ENCODE measurements at places on chromosomes 6 and 20. TPM values are rescaled to one million over a fixed set of nuclear protein-coding genes. Genes with fewer than 3 reads are reported as not detected.

- H3K4me3 ChIP-seq = no peak overlapping the region
- H3K27ac ChIP-seq = no peak overlapping the region
- DNase-seq = no peak
- H3K36me3 ChIP-seq = no peaks in the 10 kb centered on the region
These were observed 98.9 kb upstream of the ENPP5 start for GRCh38 chr6:46269447-46270229.

- no peaks in the 10 kb centered on the region for H3K4me1 ChIP-seq
- no peaks in the 10 kb centered on the region for H3K27me3 ChIP-seq
- H3K36me3 ChIP-seq = no peaks in the 10 kb centered on the region
- no peak overlapping the region for H3K4me3 ChIP-seq
These were observed 613.1 kb downstream of the PKHD1 start for GRCh38 chr6:51474022-51474975.

The AIF1 gene
- 41.3 TPM for total RNA-seq

DNA sequence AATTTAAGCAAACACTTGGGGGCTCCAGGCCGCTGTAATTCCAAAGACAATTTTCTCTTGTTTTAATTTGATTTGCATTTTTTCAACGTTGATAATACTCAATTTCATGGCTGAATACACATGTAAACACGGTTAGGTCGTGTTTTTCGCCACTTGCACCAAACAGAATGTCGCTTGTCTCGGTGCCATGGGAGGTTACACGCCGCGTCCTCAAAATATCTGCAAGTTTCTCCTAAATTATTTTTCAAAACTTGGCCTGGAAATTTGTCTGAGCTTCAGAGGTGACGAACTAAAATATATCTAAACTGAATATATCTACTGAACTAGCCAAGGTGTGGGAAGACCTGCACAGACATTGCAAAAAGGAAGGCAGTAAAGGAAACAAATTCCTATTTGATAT, 15.0 kb downstream of the FOXA2 start:
- H3K27ac ChIP-seq = no peak overlapping the region
- no peak overlapping the region for H3K4me3 ChIP-seq
- H3K4me1 ChIP-seq = no peaks in the 10 kb centered on the region
- no peak for DNase-seq
- H3K27me3 ChIP-seq = no peaks in the 10 kb centered on the region
- H3K36me3 ChIP-seq = no peaks in the 10 kb centered on the region

- H3K4me3 ChIP-seq = no peak overlapping the region
- no peaks in the 10 kb centered on the region for H3K4me1 ChIP-seq
- no peak overlapping the region for H3K27ac ChIP-seq
- peaks cover 3% of the 10 kb centered on the region for H3K27me3 ChIP-seq
- no peak for DNase-seq
These were observed 2.8 kb downstream of the DLGAP4 start for GRCh38 chr20:36308986-36309385.

The FAM162B gene
- total RNA-seq = not detected

GRCh38 chr20:825710-826421, 7.6 kb upstream of the FAM110A start:
- DNase-seq = no peak
- H3K4me1 ChIP-seq = no peaks in the 10 kb centered on the region
- H3K36me3 ChIP-seq = no peaks in the 10 kb centered on the region
- no peak overlapping the region for H3K27ac ChIP-seq
- H3K27me3 ChIP-seq = no peaks in the 10 kb centered on the region
